ENCODE measurements at places on chromosomes 6 and 20.

- no peak for DNase-seq
These were observed 96.9 kb downstream of the TCP11 start for GRCh38 chr6:35044145-35044745.

- DNase-seq, result no peak
These were observed 97.1 kb upstream of the MRPS10 start for GRCh38 chr6:42314571-42315258.

GRCh38 chr20:59007665-59008511 lies 834 bp upstream of the CTSZ start:
- DNase-seq, result peak; percentile 90

- DNase-seq, result no peak
These were observed 45.9 kb downstream of the BMP7 start for GRCh38 chr20:57220337-57221145.

DNA sequence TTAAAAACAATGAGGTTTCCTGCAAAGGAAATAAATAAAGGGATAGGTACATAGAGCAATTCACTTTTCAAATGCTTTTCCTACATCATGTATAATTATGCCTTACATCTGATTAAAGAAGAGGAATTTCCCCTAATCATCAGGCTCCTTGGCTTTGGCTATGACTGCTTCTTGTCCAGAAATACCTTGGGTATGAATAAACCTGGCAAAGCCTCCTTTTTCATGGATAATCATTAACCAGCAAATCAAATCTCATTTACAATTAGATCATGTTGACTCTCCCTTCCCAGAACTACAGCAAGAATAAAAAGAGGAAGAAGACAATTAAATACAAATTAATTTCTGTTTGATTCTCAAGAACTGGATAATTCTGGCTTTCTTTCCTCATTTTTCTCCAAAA lies 58.0 kb upstream of the CD2AP start:
- no peak for DNase-seq

- DNase-seq, result no peak
These were observed 7.3 kb downstream of the RAB32 start for GRCh38 chr6:146550911-146551310.

DNA sequence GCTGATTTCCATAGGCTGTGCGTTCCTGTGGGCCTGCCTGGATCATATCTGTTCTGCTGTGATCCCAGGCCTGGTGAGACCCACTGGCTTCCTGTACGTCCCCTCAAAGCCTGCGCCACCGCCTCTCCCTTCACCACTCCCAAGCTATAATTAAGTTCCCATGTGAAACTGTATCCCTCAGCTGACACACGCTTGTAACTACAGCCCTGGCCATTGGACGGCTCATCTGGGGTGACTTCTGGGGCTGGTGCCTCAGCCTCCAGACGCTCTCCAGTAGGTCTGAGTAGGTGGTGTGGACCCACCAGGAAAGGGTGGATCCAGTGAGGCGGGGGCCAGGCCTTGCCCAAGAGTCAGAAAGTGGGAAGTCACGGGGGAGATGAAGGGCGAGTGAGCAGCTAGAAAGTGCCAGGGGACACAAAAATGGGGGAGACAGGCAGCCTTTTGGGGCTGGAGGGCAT lies 21.0 kb downstream of the PPARD start:
- no peak for DNase-seq
